Panc1 (cell line): ENCODE measurements at places on chromosomes 16 and 17.

DNA sequence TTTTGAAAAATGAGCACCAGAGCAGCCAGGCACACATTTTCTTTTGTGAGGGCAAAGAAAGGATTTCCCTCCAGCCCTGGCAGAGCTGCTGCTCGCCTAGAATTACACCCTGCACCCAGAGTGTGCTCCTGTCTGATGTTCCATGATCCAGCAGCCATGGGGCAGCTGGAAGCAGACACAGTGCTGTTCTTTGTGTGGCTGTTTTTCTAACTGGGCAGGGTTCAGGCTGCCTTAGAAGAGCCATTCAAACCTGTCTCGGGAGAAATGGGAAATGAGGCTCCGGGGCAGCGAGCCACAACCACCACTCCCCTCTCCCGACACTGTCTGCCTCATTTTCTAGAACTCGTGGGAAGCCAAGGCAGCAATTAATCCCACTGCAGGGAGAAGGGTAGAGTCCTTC lies 28.9 kb downstream of the LITAF start:
- no peak for DNase-seq

DNA sequence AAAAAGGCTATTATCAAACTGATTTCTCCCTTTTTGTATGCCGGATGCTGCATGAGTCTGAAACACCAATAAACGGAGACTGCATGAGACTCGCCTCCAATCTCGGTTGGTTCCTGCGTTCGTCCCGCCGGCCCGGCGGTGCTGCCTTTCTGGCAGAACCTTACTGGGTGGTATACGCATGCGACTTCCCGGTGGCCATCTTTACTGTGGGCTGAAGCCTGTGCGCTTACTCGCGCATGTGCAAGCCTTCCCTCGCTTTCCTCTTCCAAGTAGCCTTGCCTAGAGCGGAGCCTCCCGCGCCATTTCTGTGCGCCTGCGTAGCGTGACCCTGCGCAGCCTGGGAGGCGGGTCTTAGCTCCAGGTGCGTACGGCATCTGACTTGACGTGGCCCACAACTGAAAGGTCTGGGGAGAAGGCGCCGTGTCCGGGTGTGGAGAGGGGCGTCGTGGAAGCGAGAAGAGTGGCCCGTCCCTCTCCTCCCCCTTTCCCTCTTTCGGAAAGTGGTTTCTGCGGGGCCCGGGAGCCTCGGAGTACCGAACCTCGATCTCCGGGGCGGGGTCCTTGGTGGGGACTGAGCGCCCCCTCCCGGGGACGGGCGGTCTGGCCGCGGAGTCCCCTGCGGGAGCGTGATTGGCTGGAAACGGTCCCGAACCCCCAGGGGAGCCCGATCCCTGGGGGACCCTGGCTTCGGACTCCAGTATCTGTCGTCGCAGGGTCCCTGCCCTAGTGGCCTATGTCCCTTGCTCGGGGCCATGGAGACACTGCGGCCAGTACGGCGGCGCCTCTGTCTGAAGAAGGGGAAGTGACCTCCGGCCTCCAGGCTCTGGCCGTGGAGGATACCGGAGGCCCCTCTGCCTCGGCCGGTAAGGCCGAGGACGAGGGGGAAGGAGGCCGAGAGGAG lies at the start of gene PAGR1:
TSS of gene PAGR1 (plus strand) at position 360 of the 901 bp plus-strand sequence. CDS start at position 734, 374 bp downstream.
- peak; percentile 98 for DNase-seq

GRCh38 chr17:75842963-75843576 lies 1.1 kb downstream of the UNC13D start:
- no peak for DNase-seq

- no peak for DNase-seq
Measured at GRCh38 chr17:41176744-41177387, 1.2 kb downstream of the KRTAP4-2 start.

- peak; percentile 17 for DNase-seq
Measured at GRCh38 chr16:12062343-12063003, 85.9 kb downstream of the SNX29 start.

DNA sequence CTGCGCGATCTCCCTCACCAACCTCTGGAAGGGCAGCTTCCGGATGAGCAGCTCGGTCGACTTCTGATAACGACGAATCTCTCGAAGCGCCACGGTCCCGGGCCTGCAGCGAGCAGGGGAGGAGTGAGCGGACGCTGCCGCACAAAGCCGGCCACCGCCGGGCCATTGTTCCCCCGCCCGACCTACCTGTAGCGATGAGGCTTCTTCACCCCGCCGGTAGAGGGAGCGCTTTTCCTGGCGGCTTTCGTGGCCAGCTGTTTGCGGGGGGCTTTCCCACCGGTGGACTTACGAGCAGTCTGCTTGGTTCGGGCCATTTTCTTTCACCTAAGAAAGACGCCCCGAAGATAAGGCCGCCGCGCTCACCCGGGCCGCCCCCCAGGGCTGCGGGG lies 5.8 kb upstream of the UNK start:
- no peak for DNase-seq

GRCh38 chr16:729768-730665 lies 3.1 kb downstream of the HAGHL start:
- no peak for DNase-seq

GRCh38 chr17:45338023-45338781 lies 21.4 kb upstream of the MAP3K14 start:
- DNase-seq: no peak

DNA sequence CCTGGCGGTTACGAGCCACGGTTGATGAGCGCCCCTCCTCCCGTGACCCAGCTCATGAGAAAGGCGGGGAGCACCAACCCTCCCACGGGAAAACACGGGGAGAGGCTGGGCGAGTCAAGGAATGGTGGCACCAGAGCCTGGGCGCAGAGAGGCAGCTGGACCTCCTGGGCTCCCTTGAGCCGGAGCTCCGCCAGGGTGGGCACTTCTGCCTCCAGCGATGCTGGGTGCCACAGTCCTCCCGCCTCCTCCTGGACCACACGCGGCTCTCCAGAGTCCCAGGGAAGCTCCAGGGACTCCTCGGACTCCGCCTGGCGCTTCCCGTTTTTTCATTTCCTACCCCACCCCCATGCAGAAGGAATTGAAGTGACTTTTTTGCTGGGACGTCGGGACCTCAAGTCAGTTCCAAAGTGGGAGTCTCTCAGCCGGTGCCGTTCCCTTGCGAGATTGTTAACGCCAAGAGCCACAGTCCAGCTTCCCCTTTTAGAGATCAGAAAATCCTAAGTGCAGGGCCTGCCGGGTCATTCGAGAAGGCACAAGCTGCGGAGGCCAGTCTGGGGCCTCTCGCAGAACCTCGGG lies 6.6 kb upstream of the CBX8 start:
- DNase-seq: no peak

GRCh38 chr17:62859146-62859545 lies 51.0 kb upstream of the MARCHF10 start:
- DNase-seq: no peak

DNA sequence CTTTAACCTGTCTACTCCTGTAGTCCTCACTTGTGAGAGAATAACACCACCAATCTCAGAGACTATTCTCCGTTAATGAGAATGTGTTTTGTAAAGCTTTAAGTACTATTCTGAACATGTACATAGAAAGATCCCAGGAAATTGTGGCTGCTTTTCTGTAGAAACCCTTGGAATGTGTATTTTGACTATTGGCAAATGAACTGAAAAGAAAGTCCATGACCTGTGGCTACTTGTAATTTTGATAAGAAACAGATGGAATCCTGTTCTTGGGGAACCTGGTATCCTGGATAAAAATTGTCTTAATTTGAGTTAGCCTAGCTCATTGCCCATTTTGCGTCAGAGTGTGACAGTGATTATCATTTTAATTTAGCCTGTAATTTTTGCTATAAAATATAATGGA lies 9.1 kb downstream of the CTCF start:
- DNase-seq: no peak

DNA sequence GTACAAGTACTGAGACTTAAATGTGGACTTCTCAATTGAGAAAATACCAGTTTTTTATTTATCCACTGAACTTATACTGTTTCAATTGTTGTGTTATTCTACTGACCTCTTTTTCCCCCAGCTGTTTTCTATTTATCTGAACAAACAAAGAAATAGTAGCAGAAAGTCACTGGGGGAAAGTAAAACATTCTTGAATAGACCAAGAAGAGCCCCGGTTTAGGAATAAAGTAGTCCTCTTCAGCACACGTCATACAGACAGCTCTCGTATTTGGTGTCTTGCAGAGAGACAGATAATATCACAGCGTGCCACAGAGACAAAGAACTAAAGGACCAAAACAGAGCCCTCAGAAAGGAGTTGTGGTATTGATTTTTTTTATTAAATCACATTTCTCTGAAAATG lies 1159.1 kb upstream of the CDH8 start:
- DNase-seq: no peak
